Renal pelvis (tissue), 12 donors: ENCODE measurements at places on chromosomes 16 and 17. TPM values are rescaled to one million over a fixed set of nuclear protein-coding genes. Genes with fewer than 3 reads are reported as not detected.

DNA sequence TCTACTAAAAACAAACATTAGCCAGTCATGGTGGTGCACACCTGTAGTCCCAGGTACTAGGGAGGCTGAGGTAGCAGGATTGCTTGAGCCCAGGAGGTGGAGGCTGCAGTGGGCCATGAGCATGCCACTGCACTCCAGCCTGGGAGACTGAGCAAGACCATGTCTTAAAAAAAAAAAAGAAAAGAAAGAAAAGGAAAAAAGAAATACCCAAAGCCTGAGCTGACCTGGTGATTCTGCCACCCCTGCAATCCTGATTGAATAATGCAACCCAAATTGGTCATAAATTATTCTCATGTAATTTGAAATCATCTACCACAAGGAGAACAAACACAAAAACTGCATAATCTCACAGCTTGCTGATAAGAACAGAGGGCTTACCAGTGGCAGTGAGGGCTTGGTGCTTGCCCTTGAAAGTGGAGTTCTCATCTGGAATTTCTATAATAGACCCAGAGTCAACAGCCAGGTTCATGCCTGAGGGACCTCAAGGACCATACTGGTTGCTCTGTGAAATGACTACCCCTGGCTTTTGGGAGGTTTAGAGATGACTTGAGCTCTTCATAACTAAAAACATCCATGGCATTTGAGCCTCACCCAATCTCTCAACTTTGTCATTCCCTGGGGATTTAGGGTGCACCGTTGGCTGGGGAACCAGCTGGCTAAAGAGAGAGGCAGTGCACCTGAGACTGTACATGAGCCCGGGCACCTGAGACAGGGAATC, 35.4 kb upstream of the TMC5 start:
- no peak for DNase-seq

GRCh38 chr17:66677201-66677981, 157.5 kb upstream of the CACNG5 start:
- DNase-seq, result no peak

DNA sequence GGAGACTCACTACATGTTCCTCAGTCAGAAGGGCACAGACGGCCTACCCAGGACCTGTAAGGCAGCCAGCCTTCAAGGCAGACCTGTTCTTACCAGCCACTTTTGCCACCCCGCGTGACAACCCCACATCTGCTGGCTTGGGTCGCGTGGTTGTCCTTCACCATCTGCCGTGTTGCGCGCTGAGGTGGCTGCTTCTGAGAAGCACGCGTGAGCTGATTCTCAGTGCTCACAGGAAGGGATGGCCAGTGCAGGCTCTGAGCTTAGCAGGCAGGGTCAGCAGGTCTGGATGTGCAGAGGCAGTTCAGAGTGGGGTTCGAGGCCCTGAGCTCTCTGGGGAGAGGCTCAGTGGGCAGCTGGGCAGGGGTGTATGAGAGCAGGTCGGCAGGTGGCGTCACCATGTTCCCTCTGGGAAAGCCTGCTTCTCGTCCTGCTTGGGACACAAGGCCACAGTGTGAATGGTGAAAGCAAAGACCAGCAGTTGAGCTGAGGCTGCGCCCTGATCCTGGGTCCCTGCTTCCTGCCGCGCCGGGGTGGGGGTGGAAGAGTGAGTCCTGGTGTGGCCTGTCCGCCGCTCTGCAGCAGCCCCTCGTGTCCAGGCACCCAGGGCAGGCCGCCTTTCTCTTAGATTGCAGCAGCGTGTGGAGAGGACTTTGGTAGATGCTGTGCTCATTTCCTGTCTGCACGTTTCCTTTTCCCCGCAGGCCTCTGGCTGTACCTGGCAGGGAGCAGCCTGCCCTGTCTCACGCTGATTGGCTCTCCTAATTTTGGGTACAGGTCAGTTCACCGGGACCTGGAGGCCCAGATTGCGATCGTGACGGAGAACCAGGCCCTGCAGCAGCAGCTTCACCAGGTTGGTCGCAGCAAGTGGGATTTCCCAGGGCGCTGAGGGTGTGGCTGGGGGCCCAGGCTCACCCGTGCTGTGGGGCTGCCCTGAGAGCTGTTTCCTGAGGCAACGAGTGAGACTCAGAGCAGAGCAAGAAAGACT, 36.0 kb downstream of the PGS1 start:
- DNase-seq, result no peak

DNA sequence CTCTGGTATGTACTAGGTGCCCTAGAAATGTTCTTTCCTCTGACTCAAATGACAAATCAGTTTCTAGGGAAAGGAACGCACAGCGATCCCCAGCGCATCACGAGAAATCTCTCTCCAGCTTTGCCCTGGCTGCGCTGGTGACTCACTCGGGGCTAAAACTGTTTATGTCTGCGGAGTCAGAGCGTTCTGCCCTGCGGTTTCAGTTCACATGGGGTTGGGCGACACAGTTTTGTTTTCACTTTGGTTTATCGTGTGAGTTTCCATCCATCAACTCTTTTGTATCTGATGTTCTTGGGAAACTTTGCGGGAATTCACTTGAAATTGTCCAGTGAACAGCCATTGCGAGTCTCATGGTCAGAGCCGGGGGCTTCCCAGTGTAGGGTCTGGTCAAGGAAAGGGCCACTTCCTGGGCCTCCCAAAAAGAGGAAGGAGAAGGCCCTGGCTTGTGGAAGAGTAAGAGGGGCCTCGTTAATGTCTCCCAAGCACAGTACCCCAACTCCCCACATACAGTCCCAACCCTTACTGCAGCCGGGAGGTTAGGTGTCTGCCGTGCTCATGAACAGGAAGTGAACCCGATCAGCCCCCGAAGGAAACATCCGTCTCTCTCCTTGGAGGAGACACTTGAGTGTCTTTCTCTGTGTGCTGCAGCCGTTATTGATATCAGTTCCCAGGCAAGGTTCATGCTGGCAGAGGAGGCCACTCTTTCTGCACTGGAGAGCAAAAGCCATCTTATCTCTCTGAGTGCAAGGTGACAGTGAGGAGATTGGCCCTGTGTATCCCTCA, 643.2 kb downstream of the WWOX start:
- no peak for DNase-seq

DNA sequence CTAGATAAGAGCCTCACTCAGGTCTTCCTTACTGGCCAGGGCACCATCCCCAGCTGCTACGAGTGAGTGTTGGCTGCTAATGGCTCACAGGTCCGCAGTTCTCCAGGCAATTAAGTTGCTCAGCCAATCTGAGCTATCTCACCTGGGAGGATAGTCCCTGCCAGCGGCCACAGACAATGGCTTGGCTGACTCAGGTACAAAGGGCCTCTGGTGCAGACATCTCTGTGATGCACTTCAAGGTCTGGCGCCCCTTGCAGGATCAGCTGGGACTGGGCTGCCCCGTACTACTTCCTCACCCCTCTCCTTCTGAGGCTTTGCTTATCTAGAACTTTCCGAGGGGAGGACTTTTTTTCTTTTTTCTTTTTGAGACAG, 49.2 kb upstream of the EMP2 start:
- no peak for DNase-seq

- no peak for DNase-seq
Measured at GRCh38 chr17:35865412-35866340, 3.0 kb downstream of the HEATR9 start.

DNA sequence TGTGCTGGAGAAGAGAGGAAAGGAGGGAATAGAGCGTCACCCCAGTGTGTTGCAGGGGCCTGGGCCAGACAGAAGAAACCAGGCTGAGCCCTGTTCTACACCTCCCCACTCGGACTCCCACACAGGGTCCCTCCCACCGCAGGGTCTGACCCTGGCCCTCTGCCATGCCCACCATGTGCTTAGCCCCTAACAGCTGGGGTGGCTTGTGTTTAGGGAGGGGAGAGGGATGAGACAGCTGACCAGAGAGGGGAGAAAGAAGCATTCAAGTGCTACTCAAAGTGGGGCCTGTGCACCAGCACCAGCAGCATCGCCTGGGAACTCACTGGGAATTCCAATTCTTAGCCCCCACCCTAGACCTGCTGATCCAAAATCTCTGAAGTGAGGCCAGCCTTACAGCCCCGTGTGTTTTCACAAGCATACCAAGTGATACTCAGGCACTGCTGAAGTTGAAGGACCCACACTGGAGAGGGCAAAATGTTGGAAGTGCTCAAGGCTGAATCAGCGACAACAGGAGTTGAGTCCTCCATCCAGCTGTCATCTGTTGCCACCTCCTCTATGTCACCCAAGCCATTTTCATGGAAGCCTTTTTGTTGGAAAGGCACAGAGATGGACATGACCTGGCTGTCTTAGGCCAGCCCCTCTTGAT, 47.0 kb downstream of the FZD2 start:
- DNase-seq, result no peak

GRCh38 chr17:66214884-66215528, 14.2 kb downstream of the APOH start:
- no peak for DNase-seq

DNA sequence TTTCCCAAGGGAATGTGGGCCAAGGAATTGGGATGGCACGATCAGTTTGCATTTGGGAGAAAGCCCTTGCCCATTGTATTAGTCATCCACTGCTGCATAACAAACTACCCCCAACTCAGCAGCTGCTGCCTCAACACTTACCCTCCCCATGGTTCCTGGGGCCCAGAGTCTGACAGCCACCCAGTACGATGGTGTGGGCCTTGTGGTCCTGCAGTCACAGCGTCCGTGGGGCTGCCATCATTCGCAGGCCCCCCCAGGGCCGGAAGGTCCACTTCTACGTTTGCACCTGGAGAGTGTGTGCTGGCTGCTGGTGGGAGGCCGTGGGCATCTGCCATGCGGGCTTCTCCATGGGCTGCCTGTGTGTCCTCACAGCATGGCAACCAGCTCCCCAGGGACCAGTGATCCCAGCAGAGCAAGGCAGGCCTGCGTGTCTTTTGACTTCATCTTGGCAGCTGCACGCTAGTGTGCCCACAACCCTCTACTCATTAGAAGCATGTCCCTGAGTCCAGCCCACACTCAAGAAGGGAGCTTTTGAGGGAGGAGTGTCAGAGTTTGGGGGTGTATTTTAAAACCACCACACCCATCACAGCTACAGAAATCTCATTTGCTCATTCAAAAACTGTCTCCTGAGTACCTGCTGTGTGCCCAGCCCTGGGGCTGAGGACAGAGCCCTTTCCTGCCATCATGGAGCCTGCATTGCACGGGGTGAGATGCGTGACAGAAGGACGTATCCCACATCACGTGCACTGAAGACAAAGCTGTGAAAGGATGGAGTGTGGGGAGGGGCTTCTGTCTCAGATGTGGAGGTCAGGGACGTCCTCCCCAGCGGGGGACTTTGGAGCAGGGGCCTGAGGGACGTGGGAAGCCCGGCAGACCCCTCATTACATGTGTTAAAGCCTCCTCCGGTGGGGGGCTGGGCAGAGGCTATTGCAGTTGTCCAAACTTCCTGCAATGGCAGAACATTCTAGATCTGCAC, 185.0 kb upstream of the ZNF469 start:
- DNase-seq, result no peak

- DNase-seq, result no peak
Measured at GRCh38 chr17:35499548-35499947, 37.9 kb downstream of the SLFN12L start.

GRCh38 chr16:67215706-67216105, 11.2 kb upstream of the TMEM208 start:
- no peak for DNase-seq

GRCh38 chr17:42754782-42755181, 6.2 kb upstream of the RAMP2 start:
- no peak for DNase-seq

DNA sequence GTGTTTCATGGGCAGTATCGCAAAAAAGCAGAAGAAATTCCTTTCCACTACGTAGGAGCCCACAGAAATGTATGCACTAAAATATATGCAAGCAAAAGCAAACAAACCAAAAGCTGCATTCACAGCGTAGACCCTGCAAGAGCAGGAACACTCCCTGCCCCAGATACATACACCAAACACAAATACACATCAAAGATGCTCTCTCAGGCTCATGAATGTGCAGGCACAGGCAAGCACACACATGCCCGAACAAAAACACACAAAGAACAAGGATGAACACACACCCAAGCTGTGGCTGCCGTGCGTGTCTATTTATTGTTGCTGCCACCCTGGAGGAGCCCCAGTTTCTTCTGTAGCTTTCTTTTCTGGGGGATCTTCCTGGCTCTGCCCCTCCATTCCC, 1.7 kb downstream of the NUPR1 start:
- DNase-seq, result no peak

GRCh38 chr17:75481194-75482068, 25.0 kb downstream of the TMEM94 start:
- DNase-seq, result no peak

DNA sequence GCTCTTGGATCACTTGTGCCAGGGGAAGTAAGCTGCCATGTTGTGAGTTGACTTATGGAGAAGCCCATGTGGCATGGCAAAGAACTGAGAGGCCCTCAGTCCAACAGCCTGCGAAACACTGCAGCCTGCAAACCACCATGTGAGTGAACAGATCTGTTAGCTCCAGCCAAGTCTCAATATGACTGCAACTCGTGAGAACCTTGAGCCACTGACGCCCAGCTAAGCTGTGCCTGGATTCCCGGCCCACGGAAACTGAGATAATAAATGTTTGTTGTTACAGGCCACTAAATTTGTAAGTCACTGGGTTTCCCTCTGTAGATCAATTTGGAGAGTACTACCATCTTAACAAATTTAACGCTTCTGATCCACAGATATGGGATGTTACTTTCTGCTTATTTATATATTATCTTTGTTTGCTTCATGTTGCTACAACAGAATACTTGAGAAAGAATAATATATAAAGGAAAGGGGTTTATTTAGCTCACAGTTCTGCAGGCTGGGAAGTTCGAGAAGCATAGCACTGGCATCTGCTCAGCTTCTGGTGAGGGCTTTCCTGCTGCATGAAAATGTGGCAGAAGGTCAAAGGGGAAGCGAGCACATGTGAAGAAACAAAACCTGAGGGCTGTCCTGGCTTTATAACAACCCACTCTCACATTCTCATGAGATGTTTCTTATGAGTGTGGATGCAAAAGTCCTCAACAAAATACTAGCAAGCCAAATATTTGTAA, 29.4 kb upstream of the ATP2A3 start:
- DNase-seq, result no peak

- no peak for DNase-seq
Measured at GRCh38 chr16:86083382-86084002, 184.5 kb downstream of the IRF8 start.

- no peak for DNase-seq
Measured at GRCh38 chr16:56067406-56067805, 123.9 kb upstream of the GNAO1 start.

GRCh38 chr17:44086364-44087311, 16.1 kb downstream of the G6PC3 start:
- DNase-seq, result no peak

Gene KCNG4
- 0.09 TPM for polyA plus RNA-seq

Gene NOTUM
- 2.1 TPM for polyA plus RNA-seq

Gene CCL22
- polyA plus RNA-seq, result 0.18 TPM

Gene KRT12
- polyA plus RNA-seq, result not detected

Gene CSH1
- not detected for polyA plus RNA-seq
